ENCODE measurements at places on chromosomes 13 and 19.

- DNase-seq = no peak
Measured at GRCh38 chr13:98941126-98941525, 36.7 kb downstream of the DOCK9 start.

DNA sequence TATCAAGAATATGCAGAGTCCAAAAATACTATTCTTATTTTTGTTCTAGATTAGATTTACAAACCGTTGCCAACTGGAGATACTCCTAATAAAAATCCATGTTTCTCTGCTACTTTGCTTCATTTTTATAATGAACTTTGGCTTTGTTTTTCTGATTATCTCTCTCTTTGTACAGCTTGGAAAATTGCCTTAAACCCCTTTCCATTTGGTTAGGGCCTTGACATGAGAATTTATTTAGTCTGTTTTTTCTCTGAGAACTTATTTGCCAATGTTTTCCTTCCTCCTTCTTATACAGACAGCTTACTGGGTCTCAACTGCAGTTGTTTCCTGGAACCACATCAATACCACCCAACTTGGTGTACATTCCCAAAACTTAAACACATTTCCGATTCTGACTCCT is 555.4 kb downstream of the SLITRK6 start:
- no peak for DNase-seq

DNA sequence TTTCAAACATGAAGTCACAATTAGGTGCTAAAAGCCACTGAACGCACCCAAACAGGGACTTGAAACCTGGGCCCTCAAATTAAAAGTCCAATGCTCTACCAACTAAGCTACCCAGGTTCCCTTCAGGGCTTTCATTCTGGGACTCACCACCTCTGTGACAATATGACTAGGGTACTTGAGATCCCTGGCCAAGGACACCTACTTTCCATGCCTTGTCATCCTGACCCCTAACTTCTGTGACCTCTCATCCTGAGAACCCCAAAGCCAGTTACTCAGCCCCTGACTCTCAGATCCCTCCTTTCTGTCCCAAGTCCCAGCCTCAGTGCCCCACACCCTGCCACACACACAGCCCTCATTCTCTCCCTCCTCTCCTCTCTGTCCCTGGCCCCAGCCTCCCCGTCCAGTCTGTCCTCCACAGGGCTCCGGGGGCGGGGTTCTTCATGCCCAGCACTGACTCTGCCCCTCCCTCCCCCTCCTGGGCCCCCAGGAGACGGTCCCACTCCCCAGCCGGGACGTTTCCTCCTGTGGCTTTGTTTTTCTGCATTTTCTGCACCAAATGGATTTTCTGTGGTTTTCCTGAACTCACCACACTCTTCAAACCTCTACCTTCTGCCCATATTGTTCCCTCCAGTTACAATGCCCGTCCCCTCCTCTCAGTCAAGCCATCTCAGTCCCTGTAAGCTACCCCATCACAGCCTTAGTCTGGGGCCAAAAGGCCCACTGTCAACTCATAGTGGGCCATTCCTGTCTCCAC is 7.0 kb downstream of the RCN3 start:
- DNase-seq = no peak

DNA sequence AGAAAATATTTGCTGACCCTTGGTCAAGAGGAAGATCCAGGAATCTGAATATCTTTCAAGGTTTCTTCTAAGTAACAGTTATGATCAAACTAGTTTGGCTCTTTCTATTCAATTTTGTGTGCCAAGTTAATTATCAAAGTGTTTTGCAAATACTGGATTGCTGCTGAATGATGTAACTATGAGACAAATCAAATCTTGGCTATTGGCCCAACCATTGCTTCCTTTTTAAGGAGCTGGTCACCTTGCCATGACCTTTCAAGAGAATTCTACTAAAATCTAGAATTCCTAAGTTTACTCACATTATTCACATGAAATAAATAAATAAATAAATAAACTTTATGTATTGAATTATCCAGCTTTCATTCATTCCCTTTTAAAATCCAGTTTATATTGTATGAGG is 371.8 kb downstream of the SLITRK6 start:
- no peak for DNase-seq

- DNase-seq = no peak
Measured at GRCh38 chr13:23667750-23668149, 97.5 kb downstream of the TNFRSF19 start.
